ENCODE measurements at places on chromosomes 11 and 22.

DNA sequence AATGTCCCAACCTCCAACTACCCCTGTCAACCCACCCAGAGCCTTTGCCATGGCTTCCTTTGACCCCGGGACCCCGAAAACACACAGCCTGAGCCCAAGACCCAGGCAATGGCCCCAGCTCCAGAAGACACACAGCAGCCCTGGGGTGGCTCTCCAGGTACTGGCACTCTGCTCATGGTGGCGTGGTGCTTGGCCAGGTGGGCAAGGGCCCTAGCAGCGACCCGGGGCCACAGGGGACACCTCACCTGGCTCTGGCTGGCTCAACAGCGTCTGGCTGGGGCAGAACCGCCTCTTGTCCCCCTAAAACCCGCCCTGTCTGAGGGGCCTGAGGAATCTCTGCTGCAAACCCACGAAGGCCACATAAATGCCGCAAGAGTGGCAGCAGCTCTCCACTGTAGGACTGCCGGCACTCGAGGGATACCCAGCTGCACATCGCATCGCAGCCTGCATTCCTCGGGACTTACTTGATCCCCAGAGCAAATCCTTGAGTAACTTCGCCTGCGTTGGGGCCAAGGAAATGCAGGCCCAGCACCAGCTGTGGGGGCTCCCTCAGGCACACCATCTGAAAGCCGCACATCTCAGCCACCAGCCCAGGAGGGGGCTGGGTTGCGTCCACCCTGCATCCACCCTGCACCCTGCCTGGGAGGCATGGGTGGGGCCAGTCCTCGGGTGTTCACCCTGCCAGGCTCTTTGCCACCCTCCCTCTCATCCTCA lies 23.1 kb upstream of the GNB1L start:
- no peak for DNase-seq

- DNase-seq = no peak
These were observed 231.6 kb upstream of the TBCEL start for GRCh38 chr11:120792306-120792705.

- DNase-seq = no peak
These were observed 605.0 kb upstream of the CADM1 start for GRCh38 chr11:116109228-116109627.

GRCh38 chr11:6440906-6441358 lies at the start of gene HPX:
HPX (minus strand) TSS chr11:6440987; CDS start chr11:6440963, 24 bp downstream.
- DNase-seq = no peak

DNA sequence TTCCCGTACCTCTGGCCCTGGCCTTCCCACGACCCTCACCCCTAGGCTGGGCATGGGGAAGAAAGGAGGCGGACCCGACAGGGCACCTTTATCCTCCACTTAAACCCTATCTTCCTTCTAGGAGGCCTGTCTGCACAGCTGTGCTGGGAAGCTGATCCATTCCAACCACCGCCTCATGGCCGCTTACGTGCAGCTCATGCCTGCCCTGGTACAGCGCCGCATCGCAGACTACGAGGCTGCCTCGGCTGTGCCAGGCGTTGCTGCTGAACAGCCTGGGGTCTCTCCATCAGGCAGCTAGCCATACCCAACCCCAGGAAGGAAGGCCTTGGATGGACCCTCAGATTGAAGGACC lies 599 bp downstream of the TIMM10B start:
- no peak for DNase-seq
